Caco-2 (cell line): ENCODE measurements at places on chromosomes 5 and 9. TPM values are rescaled to one million over a fixed set of nuclear protein-coding genes. Genes with fewer than 3 reads are reported as not detected.

Gene ISL1
- 0.29 and 0.88 TPM in 2 replicates for total RNA-seq

Gene GPR150
- total RNA-seq: 0.21 and 0.27 TPM in 2 replicates

Gene CCL21
- not detected in 2 replicates for total RNA-seq

Gene MUSK
- not detected in 2 replicates for total RNA-seq

DNA sequence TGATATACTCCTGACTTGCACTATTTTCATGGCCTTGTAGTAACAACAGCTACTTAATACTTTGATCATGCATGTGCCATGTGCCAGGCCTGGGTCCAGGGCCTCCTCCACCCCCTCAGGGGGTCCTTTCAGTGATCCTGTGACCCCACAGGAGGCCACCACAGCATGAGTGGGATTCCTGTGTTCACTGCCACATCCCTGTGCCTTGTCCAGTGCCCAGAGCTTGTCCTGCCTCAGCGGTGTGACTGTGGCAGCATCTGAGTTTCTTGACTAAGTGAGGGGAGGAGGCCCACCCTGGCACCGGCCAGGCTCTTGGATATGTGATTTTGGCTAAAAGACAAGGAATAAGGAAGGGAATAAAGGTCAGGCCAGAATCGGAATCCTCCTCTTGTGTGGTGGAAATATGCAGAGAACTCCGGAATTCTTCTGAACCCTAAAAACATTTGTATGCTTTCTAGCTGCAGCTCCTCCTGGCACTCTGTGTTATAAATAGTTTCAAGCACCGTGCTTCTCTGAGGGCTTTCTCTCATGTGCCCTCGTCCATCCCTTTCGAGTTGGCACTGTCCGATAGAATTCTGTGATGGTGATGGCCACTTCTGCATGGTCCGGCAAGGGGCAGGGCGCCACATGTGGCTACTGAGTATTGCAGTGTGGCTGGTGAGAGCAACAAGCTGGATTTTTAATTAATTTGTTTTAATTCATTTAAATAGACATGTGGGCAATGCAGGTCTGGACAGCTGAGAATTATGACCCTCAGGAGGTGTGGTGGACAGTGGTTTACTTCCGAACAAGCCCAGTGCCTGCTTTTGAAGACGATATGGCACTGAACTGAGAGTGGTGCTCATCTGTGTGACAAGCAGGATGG lies 31.8 kb downstream of the TENT4A start:
- DNase-seq: no peak

DNA sequence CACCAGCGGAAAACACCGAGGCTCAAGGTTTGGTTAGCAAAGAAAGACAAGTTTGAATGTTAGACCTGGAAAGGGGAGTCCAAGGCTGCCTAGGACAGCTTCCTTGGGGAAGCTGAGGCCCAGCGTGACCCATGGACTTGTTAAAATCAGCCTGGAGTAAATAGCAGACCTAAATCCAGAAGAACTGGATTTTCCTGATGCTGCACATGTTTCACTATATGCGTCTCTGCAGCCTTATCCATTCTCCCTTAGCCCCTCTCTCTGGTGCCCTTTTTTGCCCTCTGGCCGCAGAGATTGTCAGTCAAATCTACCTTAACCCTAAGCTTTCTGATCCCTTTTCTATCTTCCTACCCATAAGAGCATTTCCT lies 119.9 kb downstream of the NTRK2 start:
- DNase-seq: no peak

GRCh38 chr5:174324680-174325079 lies 279.2 kb downstream of the NSG2 start:
- no peak for DNase-seq

- no peak for DNase-seq
These were observed 7.5 kb downstream of the ADAMTS6 start for GRCh38 chr5:65474130-65474711.

- DNase-seq: no peak
These were observed 172.1 kb downstream of the FER start for GRCh38 chr5:108919591-108920326.

- DNase-seq: no peak
These were observed 1.3 kb downstream of the PHYHD1 start for GRCh38 chr9:128921881-128922763.

DNA sequence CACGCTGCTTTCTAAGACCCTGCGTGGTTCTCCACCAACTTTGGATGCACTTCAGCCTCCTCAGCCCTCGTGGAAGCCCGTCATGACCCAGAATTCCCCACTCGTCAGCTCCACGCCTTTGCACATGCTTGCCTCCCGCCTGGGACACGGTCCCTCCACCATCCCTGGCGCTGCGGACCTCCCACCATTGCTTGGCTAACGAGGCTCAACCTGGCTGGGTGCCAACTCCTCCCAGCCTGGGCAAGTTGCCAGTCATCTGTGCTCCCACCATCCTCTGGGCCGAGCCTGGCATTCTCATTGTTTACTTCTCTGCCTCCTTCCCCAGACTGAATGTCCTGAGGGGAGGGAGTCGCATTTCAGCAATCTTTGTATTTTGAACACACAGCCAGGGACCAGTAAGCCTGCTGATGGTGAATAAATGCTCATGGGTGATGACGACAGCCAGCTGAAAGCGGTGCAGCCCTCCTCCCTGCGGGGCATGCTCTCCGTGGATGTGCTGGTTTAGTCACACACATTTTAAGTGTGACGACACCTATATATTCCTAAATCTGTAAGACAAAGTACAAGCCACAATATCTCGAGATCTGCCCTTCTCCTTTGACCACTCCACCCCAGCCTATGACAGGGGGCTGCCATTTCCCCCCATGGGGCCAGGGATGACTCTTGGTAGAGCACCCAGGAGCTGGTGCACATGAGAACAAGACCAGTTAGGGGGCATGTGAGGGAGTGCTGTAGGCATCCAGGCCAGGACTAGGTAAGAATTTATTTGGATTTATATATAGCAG lies 37.6 kb downstream of the ANKRD33B start:
- no peak for DNase-seq

DNA sequence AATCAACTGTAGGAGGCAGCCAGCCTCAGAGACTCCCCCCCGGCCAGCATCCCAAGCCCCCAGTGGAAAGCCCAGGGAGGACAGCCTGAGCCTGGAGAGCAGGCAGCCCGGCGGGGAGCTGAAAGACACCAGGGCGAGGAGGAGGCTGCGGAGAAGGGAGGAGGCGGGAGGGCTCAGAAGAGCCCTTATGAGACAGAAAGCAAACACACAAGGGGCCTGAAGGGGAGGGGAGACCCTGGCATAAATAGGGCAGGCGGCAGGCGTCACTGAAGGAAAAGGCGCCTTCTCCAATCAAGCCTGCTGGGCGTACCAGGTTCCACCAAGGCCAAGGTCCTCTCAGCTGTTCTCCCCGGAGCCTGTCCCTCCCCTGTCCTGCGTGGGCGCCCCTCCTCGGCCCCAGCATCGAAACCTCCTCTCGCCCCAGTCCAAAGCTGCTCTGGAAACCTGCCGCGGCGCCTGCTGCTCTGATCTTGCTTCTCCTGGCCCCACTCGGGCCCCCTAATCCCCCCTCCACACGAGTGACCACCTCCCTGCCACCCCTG lies 1.3 kb downstream of the SLC9A3 start:
- no peak for DNase-seq
